ENCODE measurements at places on chromosomes 12 and 14.
A peak's percentile ranks its signal among the peaks of the same experiment; 100 is the strongest.

DNA sequence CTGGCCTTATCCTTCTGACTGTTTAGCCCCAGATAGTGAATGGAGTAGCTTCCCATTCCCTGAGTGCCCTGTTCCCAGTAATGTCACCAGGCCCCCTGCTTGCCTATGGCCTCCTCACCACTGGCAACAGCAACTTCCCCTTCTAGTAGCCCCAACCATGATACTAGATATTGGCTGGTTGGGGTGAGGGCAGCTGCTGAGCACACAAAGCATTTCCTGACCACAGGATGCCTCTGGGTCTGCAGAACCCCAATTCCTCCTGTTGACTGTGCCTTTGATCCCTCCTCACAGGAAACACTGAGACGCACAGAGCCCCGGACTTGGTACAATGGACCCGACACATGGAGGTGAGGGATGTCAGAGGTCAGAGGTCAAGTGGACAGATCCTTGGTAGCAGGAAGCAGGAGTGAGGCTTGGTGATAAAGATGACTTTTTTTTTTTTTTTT is 597 bp downstream of the SOAT2 start:
- peak; percentile 62 for DNase-seq

DNA sequence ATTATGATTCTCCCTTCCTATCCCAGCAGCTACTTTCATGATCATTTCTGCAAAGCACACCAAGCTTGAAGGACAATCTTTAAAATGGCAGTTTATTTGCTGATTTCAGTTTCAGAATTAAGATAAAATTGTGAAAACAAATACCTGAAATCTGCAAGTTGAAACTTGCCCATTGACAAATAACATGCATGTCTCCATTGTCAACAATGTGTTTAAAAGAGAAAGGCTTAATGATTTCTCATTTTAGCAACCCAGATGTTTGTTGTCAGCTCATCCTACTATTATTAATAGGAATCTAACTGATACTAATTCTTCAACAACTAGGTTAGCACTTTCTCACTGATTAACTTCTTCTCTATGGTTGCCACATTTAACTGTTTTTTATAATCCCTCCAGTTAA is 474.6 kb downstream of the PRKD1 start:
- peak; percentile 23 for DNase-seq

DNA sequence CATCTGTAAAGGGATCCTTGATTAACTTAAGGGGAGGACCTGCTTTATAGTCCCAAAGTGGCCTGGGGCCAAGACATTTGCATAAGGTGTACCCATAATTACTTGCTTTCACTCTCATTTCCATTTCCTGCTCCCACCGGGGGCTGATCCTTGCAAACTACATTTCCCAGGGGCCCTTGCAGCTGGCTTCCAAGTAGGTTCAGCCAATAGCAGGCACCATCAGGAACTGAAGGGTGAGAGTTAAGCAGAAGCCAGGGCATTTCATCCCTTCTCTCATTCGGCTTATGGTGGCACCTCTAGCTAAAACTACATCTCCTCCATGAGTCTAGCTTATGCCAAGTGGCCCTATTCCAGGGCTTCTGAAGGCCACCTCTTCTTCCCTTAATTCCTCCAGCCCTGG is 88.8 kb downstream of the CCDC60 start:
- DNase-seq = peak; percentile 42

GRCh38 chr12:109358154-109358869 is 10.6 kb downstream of the MYO1H start:
- peak; percentile 82 for DNase-seq

DNA sequence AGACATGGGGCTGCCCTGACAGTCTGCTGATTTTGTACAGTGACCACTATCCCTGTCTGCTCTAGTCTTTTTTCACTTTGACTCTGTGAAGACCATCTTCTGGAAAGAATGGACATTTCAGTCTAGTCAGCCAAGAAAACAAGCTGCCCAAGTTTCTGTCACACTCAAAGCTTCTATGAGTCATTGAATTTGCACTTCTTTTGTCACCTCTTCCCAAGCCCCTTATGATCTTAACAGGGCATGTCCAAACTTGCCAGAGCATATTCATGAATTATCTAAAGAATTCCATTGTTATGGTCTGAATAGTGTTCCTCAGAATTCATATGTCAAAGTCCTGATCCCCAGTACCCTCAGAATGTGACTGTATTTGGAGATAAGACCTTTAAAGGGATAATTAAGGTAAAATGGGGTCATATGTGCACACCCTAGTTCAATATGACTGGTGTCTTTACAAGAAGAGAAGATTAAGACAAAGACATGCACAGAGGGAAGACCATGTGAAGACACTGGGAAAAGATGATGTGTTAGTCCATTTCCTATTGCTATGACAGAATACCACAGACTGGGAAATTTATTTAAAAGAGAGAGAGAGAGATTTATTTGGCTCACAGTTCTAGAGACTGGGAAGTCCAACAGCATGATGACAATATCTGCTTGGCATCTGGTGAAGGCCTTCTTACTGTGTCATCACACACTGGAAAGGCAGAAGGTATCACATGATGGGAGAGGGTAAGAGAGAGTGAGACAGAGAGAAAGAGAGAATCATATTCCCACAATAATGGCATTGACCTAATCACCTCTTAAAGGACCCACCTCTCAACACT is 242.6 kb downstream of the BTG1 start:
- peak; percentile 1 for DNase-seq

DNA sequence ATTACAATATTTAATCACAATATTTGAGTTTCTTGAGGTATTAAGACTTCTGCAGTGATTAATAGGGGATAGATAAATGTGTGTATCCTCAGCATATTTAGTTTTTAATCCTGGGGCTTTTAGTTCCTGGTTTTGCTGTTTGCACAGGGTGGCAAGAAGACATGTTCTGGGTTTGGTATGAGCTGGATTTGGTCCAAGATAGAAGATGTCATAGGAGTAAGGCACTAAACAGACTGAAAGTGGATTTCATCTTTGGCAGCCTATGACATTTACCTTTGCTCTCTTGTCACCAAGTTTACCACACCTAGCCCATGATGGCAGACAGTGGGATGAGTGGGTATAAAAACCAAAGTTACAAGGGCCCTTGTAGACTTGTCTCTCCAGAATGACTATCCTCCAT is 168.2 kb downstream of the LRRK2 start:
- DNase-seq = no peak

- no peak for DNase-seq
Measured at GRCh38 chr12:63863658-63864453, 19.4 kb downstream of the SRGAP1 start.

DNA sequence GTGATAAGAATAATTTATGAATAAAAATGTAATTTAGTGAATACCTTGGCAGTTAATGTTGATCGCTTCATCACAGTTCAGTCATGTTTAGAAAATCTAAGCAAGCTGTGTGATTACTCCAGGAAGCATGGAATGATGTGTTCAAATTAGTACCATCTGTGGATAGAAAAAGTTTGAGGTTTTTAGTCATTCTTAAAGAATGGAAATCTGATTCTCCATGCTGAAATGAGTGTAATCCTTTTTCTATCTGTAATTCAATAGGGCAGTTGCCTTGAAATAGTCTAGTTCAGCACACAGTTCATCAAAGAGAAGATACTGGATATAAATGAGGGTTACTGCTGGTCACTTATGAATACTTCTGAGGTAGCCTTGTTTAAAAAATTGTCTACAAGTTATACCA is 127.2 kb upstream of the MYF6 start:
- no peak for DNase-seq

GRCh38 chr14:91354221-91354916 is 63.3 kb downstream of the CCDC88C start:
- no peak for DNase-seq

DNA sequence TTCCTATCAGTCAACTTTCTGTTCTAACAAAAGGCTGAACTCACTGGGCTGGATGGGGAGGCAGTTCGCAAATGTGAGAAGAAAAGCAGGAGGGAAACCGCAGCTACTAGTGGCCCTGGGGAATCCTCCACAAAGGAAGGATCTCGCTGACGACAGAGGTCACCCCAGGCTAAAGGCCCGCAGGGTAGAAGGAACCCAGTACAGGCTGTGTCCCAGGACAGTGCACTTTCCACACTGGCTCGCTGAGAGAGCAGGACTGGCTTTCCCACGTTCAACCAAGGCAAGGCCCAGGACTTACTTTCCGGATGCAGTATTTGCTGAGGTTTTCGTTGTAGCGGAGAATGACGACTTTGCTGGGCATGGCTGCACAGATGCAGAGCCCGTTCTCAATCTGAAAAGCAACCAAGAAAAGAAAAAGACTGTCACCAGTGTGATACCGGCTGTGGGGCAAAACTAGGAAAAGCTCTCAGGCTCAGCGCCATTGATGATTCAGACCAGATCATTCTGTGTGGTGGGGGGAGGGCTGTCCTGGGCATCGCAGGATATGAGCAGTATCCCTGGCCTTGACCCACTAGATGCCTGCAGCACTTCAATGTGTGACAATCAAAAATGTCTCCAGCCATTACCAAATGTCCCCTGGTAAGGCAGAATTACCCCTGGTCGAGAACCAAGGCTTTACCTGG is 36.3 kb downstream of the PRKAB1 start:
- DNase-seq = no peak

DNA sequence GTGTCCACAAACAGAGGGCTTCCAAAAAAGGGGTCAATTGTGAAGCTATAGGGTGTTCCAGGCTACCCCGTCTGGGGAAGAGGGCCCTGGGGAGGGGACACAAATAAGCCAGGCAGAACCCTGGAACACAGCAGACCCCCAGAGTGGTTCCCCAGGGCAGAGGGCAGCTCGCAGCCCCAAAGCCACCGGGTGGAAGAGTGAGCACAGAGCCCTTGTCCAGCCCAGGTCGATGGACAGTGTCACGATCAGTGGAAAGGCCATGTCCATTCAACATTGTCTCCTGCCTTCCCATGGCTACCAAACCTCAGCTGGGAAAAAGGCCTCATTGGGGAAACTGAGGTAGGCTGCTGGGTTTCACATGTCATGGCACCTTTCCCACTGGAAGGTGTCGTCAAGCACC is 131.4 kb downstream of the DICER1 start:
- no peak for DNase-seq

- DNase-seq = peak; percentile 37
Measured at GRCh38 chr14:93395231-93395630, 35.5 kb upstream of the UNC79 start.

GRCh38 chr14:106318700-106319099 is 792.3 kb downstream of the TMEM121 start:
- peak; percentile 38 for DNase-seq

GRCh38 chr14:65179918-65180724 is 77.8 kb upstream of the MAX start:
- DNase-seq = peak; percentile 95

DNA sequence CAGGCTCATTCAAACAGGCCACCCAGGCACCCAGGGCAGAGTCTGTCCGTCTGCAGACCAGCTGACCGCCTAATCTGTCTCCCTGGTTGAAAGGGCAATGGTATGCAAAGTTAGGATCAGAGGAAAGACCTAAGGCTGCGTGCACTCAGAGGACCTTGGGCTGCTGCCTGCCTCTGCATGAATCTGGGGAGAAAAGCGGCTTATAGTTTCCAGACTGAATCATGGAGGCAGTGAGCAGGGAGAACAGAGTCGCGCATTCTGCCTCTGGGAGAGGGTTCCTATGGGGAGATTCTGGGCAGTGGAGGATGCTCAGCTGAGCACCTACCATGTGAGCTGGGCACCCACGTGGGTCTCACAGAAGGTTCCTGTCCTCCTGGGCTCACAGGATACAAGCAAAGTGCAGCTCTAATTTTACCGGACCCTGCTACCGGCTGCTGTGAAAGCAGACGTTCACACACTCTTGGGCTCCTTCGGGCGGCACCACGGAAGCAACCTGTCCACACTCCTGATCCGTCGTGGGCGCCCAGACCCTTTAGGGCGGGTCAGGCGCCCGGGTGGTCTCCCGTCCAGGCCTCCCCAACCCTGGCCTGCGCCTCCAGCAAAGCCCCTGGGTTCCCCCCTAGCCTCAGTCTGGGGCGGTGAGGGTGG is 772 bp downstream of the SCARB1 start:
- peak; percentile 68 for DNase-seq

DNA sequence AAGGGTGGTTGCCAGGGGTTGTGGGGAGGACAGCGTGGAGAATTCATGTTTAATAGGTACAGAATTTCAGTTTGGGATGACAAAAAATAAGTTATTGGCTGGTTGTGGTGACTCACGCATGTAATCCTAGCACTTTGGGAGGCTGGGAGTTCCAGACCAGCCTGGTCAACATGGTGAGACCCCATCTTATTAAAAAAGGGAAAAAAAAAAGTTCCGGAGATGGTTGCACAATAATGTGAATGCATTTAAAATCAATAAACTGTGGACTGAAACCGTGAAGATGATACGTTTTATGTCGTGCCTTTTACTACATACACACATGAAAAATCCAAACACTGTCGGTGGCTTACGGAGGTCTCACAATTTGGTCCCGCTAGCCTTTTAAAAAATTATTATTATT is 20.5 kb downstream of the GALNT6 start:
- DNase-seq = no peak

GRCh38 chr12:108198043-108198442 is 69.0 kb downstream of the WSCD2 start:
- DNase-seq = no peak

- peak; percentile 79 for DNase-seq
Measured at GRCh38 chr14:57060276-57060955, 208.3 kb downstream of the EXOC5 start.

GRCh38 chr14:95831041-95831440 is 45.6 kb upstream of the TUNAR start:
- DNase-seq = no peak

DNA sequence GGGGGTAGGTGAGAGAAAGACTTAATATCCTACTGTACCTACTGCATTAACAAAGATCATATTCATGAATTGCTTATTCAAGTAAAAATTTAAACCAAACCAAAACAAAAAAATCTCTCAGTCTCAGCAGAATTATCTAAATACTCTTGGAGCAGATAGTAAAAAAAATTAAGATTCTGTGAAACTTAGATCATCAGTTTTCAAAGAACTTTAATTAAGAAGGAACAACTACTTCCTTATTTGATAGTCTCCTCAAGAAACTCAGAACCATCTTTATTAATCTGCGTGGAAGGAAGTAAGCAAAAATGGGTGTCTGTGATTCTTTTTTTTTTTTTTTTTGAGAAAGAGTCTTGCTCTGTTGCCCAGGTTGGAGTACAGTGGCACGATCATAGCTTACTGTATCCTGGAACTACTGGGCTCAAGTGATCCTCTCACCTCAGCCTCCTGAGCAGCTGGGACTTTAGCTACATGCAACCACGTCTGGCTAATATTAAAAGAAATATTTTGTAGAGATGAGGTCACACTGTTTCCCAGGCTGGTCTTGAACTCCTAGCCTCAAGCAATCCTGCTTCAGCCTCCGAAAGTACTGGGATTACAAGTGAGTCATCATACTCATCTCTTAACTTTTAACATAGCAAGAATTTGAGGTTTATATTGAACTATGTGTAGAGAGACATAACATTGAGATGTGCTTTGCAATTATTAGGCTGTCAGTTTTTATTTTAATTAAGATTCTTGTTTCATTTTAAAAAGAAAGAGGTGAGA is 37.4 kb downstream of the GAS2L3 start:
- no peak for DNase-seq

- DNase-seq = no peak
Measured at GRCh38 chr14:35045798-35046047, 349 bp upstream of the FAM177A1 start.

- DNase-seq = peak; percentile 96
Measured at GRCh38 chr14:74302634-74303569, at the start of gene ABCD4. Gene ABCD4, minus strand, starts transcription at chr14:74302934. Its CDS starts 22 bp downstream, at chr14:74302912.

GRCh38 chr12:22641353-22642053 is 16.5 kb downstream of the ETNK1 start:
- no peak for DNase-seq
